NCI-H187 treated with DMSO at 0.1 percent for 48 hours (cell line): ENCODE measurements at places on chromosomes 2 and 18.

DNA sequence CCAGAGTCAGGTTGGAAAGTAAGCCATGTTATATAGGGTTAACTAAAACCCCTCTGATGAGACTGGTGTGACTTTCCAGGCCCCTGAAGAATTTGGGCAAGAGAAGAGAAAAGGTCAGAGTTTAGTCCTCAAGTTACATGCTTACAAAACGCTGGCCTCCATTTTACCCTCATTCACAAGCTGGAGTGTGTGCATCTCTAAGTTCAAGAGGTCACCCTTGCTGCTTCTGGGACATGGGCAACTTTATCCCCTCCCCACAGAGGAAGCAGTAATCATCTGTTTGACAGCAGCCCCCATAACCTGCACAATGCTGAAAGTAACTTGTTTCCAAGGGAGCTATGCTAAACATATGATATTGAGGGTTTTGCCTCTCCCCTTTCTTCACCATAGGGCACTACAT lies 85.2 kb upstream of the CCDC195 start:
- DNase-seq = no peak

DNA sequence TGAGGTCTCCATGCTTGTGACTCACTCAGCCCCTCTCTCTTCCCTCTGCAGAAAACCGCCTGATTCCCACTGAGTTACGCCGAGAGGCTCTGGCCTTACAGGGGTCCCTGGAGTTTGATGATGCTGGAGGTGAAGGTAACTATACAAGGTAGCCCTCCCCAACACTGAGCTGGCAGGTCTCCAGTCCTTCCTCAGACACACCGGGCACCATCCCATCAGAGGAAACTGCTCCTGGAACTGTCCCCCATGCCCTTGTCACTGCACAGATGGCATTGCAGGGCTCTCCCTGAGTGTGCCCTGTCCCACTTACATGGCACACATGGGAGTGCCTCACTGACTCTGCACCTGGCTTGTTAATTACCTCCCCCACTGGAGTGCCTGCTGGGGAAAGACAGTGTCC lies 1.9 kb downstream of the IMP4 start:
- DNase-seq = no peak

- no peak for DNase-seq
These were observed 17.7 kb downstream of the SH3BP4 start for GRCh38 chr2:234969306-234970098.

DNA sequence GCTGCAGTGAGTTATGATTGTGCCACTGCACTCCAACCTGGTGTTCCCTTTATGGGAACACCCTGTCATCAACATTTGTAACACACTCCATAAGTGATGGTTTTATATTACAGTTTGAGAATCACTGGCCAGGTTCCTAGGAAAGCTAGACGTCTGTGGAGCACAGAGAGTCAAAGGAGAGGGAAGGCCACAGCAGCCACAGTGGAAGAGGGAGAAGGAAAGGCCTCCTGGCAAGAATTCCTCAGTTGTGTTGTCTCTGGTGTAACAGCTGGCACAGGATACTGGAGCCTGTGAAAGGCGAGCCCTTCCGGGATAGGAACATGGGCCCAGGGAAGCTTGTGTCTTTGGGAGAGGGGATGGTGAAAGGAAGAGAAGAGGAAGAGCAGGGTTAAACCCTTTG lies 360.5 kb upstream of the PIK3C3 start:
- no peak for DNase-seq

- DNase-seq = no peak
These were observed 32.4 kb downstream of the RTN4 start for GRCh38 chr2:55017880-55018279.

DNA sequence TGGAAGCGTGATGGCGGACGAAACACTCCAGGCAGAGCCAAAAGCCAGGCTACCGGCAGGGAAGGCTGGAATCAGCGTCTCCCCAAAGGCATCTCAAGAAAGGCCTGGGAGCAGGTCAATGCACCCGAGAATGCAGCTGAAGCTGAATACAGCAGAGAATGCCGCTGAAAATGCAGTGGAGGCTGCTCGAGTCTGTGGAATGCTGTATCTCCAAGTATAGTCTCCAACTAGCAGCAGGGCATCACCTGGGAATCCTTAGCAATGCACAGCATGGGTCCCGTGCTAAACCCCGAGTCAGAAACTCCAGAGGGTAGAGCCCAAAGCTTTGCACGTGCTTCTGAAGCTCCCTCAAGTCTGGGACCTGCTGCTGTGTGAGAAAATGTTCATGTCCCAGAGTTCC lies 191.1 kb upstream of the ALKAL2 start:
- no peak for DNase-seq

- DNase-seq = no peak
These were observed 201.1 kb downstream of the TNS1 start for GRCh38 chr2:217801711-217802110.

DNA sequence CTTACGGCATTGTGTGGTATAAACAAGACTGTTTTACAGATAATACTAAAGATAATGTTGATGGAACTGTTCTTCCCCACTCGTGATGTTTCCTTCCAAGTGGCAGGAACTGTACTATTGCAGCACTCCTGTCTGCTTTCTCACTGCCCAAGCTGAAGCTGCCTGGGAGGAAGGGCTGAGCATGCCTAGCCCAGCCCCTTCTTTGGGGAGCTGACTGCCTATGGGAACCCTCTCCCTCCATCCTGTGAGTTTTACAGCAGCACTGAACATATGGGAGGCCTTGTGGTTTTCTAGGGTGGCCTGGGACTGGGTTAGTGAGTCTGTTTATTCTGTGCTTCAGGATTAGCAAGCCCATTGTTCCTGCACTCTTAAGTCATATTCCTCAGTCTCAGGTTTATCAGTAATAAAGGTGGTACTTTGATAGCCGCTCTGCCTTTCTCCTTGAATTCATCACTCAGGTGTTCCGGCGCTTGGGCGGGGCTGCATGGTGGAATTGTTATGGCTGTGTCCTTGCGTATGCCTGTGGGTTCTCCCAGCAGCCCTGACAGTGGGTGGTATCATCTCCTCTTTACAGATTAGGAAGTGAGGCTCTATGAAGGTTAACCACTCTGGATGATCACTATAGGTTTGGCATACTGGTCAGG lies 379.7 kb downstream of the PTPRM start:
- DNase-seq = no peak

DNA sequence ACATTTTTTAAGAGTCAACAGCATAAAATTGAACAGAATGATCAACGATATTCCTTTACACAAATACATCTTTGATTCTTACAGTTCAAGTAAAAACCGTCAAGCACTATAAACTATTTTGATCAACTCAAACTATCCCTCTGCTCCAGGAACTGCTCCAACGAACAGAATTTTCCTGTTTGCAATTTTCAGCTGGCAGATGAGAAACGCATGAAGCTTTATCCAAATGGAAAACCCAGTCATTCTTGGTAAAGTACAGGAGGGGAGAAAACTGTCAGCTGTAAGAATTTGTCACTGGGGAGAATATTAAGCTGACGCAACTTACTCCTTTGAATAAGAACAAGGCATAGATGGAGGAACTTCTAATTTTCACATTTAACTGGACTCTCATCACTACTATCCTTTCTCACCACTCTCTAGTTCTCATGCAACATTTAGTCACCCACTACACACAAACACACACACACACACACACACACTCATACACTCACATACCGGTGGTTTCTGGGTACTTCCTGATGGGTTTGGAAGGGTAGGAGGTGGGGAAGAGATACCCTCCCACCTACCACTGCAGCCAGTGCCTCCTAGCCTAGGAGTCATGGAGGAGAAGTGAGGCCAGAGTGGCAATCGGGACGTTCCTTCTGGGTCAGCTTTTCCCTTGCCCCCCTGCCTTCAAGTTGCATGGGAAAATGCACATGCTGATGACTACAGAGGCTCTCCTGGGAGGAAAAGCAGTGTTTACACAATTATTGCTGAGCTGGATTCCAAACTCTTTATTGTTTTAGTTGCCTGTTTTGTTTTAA lies 54.0 kb upstream of the SPATS2L start:
- DNase-seq = no peak

DNA sequence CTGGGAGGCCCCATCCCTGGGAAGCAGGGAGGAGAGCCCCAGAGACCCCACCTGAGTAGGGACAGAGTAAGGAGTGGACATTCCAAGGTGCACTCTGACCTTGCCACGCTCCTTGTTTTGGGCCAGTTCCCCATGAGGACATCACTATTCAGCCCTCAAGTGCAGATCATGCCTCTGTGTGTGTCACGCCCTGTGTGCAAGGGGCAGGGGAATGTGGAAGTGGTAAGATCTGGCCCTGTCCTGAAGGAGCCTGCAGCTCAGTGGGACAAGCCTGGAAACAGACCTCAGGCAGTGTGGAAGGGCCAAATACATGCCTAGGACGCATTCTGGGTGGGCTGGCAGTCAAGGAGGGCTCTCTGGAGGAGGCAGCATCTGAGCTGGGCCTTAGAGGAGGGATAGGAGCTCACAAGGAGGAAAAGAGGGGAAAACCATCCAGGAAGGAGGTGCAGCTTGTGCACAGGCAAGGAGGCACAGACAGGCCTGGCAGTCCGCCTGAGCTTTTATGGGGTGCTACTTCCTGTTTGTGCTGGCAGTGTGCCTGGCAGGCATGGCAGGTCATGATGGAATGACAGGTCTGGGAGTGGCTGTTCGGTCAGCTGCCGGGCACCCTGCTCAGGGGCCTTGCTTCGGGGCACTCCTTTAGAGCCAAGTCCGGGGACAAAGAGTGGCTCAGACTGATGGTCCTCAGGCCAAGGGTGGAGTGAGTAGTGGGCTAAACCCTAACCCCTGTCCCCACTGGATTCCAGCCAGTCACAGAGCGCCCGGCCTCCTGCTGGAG lies 3.3 kb downstream of the KLHL30 start:
- DNase-seq = no peak

DNA sequence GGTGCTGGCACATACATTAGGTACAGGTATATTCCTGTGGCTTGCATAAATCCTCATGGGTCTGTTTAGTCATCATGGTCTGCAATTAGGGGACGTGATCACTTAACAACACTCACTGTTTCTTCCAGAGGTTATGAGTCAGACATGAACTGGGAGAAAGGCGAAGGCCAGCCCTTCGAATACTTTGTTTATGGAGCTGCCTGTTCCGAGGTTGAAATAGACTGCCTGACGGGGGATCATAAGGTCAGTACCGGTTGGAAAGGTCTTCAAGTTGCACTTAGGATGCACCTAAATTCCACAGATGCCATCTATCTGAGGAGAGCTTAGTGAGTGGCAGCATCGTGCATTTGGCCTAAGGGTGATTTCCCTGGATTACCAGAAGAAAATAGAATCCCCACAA lies 76.9 kb downstream of the AOX1 start:
- no peak for DNase-seq

GRCh38 chr2:115427436-115427835 lies 985.0 kb downstream of the DPP10 start:
- no peak for DNase-seq

GRCh38 chr18:9296233-9297006 lies 38.2 kb upstream of the TWSG1 start:
- DNase-seq = no peak

DNA sequence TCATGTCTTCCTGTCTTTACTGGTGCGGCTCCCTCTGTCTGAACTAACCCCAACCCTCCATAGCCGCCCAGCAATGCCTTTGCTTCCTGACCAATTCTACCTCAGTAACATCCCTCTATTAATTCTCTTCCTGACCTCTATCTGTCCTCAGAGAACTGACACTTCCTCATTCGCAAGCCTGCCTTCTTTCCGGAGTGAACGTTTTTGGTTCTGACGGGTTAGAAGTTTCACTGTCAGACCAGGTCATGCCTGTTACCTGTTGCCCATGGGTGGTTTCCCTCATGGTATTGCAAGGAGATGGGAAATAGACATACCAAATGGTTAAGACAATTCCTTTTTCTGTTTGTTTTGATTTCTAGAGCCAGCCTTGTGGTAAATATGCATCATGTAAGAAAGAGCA lies 453.4 kb upstream of the SLC14A2 start:
- DNase-seq = no peak

GRCh38 chr2:50221106-50221505 lies 810.8 kb downstream of the NRXN1 start:
- DNase-seq = no peak

DNA sequence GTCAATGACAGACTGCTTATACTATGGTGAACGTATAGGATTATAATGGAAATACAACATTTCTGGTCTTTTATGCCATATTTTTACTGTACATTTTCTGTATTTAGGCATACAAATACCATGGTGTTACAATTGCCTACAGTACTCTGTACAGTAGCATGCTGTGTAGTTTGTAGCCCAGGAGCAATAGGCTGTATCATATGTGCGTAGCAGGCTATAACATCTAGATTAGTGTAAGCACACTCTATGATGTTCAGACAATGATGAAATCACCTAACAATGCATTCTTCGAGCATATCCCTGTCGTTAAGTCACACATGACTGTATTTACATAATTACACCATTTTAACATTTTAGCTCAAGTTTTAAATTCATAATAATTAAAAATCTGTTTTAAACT lies 556.6 kb upstream of the ZNF804A start:
- no peak for DNase-seq

DNA sequence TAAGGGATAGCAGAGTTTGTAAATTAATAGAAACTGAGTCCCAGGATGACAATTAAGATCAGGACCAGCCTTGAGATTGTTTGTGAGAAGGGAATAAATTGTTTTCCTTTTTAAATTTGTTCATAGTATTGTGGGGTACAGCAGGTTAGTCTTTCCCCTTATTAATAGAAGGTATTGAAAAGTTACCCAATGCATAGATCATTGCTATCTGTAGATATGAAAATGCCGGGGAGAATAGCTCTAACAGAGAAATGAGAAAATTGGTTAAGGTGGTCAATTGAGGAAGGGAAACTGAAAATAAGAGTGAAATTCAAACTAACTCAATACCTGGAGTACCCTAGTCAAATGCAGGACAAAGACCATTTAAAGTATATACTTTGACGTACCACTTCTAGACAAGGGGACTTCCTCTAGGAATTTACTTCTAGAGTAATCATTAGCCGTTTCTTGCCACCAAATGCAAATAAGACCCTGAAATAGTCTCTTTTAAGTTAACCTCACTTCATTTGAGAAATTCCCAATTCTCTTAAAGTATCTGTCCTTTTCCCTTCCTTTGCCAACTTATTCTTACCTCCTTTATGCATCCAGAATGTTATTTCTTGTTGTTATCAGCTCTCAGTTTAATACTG lies 1224.4 kb upstream of the LRRTM1 start:
- DNase-seq = no peak

DNA sequence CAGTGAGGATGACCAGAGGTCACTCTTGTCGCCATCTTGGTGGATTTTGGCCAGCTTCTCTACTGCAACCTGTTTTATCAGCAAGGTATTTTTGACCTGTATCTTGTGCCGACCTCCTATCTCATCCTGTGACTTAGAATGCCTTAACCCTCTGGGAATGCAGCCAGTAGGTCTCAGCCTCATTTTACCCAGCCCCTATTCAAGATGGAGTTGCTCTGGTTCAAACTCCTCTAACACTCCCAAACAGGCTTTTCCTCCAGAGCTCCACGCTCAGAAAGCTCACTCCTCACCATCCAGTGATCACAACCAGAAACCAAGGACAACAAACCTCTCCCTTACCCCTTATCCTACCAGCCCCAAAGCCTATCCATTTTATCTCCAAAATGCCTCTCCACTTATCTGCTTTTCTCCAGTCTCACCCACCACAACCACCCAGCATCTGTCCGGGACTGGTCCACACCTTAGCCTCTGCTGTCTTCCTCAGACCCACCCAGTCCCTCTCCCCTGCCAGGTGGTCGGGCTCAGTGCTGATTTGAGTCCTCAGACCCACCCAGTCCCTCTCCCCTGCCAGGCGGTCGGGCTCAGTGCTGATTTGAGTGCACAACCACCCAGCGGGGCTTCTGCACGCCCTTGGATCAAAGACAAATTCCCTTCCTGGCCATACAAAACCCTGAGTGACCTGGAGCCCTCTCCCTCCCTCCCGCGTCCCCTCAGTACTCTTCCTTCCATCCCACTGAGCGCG lies 11.7 kb upstream of the SMAD7 start:
- DNase-seq = no peak
